Mesothelial cell of epicardium (in vitro differentiated cells): ENCODE measurements at places on chromosomes 2 and 18.

- H3K4me1 ChIP-seq = peaks cover 17% of the 10 kb centered on the region
- DNase-seq = peak; percentile 32
- H3K27me3 ChIP-seq = no peaks in the 10 kb centered on the region
- H3K27ac ChIP-seq = no peak overlapping the region
- H3K36me3 ChIP-seq = no peaks in the 10 kb centered on the region
These were observed 769 bp downstream of the FKBP1B start for GRCh38 chr2:24050041-24050979.

DNA sequence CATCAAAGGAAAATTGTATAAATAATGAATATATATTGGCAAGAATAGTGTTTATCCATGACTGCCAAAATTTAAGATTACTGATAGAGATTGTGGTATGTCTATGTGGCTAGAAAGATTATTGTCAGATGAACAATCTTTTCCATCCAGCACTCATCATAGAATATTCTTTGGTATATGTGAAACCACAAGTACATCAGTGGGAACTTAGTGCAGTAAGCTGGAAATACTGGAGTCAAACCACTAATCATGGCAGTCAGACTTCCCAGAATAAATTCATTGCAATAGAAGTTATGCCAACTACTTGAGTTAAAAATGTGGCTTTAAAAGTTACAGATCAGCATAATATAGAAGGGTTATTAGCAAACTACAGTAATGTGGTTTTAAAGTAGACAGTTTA lies 310.3 kb downstream of the GULP1 start:
- no peak overlapping the region for H3K4me3 ChIP-seq
- H3K36me3 ChIP-seq = peaks cover 21% of the 10 kb centered on the region
- H3K27me3 ChIP-seq = no peaks in the 10 kb centered on the region
- peak overlapping the region; percentile 88 for H3K27ac ChIP-seq
- DNase-seq = no peak

GRCh38 chr2:79512442-79513401 lies at the start of gene CTNNA2:
Gene CTNNA2 (plus strand): TSS chr2:79513051.
- H3K27ac ChIP-seq = peak within 1 kb of the TSS; percentile 53
- DNase-seq = peak; percentile 75
- peak within 1 kb of the TSS; percentile 81 for H3K4me3 ChIP-seq
- H3K27me3 ChIP-seq = peaks cover 62% of the 10 kb centered on the region
- H3K4me1 ChIP-seq = peaks cover 8% of the 10 kb centered on the region

- H3K36me3 ChIP-seq = no peaks in the 10 kb centered on the region
- H3K4me3 ChIP-seq = no peak overlapping the region
- no peak for DNase-seq
- H3K27me3 ChIP-seq = no peaks in the 10 kb centered on the region
- no peak overlapping the region for H3K27ac ChIP-seq
These were observed 159.6 kb upstream of the SETBP1 start for GRCh38 chr18:44520981-44521667.

DNA sequence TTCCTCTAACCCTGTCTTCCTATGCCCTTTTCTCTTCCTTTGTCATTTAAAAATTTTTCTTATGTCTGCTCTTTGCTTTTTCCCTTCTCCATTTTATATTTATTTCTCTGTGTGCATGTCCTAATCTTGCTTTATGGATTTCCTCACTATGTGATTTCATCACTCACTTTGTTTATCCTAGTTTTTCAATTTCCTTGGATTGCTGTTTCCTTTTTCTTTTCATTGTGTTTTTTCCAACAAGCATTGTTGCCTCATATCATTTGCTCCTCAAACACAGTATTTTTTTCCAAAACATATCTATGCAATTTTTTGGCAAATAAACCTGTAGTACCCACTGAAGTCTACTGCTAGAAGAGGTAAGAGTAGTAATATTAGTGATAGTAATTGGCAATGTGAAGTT lies 67.4 kb upstream of the PNPT1 start:
- peaks cover 20% of the 10 kb centered on the region for H3K4me1 ChIP-seq
- no peaks in the 10 kb centered on the region for H3K27me3 ChIP-seq
- no peak overlapping the region for H3K4me3 ChIP-seq
- no peak overlapping the region for H3K27ac ChIP-seq

DNA sequence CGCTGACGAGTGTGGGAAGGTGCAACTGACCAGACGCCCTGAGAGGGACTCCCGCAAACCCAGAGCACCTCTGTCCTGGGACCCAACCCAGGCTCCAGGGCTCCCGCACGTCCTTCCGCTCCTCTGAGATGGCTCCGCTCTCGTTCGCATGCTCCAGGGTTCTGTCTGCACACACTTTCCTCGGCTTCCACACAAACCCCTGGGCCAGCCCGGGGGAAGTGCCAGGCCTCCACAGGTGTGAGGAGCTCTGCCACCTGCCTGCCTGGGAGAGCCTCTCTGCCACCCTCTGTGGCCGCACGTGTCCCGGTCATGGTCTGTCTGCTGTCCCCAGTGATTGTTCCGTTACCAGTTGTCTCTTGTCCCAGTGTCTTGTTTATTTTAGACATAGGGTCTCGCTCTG lies 222.9 kb downstream of the HDAC4 start:
- H3K36me3 ChIP-seq = peaks cover 55% of the 10 kb centered on the region
- H3K27ac ChIP-seq = no peak overlapping the region
- H3K4me3 ChIP-seq = no peak overlapping the region

DNA sequence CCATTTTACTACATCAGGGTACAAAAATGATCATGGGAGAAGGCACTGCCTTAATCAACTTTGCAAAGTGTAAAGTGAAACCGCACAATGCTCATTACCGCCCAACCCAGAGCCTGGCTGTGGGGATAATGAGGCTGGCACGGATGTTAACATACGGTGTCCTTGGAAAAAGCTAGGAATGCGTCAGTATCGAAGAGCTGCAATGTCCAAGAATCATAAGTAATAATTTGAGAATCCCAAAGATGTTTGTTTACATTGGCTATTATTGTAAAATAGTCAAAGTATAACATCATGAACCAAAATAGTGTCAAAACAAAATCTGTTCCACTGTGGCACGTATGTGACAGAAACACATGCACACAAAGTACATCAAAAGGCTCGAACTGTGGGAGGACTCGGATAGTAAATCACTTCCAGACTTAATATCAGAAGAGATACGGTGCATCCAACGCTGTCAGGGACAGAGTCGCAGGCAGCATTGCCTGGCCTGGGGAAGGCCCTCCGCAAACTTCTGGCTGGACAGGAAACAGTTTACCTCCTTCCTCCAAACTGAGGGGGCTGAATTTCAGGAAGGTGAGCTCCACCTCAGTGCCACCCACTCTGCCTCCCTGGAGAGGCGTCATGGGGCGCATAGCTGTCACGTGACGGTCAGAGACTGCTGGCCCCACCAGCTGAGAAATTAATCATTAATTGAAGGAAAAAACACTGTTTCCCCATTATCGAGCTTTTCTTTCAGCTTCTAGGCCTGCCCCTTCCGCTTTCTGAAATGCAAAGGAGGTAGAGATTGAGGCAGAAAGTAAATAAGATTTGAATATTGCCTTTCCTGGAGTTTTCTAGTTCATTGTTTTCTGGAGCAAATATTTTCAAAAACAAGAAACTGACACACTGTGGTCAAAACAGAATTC lies 1.8 kb upstream of the ID2 start:
- H3K27ac ChIP-seq = peak overlapping the region; percentile 100
- peaks cover 13% of the 10 kb centered on the region for H3K36me3 ChIP-seq
- DNase-seq = no peak
- peaks cover 43% of the 10 kb centered on the region for H3K4me1 ChIP-seq
- H3K27me3 ChIP-seq = no peaks in the 10 kb centered on the region

DNA sequence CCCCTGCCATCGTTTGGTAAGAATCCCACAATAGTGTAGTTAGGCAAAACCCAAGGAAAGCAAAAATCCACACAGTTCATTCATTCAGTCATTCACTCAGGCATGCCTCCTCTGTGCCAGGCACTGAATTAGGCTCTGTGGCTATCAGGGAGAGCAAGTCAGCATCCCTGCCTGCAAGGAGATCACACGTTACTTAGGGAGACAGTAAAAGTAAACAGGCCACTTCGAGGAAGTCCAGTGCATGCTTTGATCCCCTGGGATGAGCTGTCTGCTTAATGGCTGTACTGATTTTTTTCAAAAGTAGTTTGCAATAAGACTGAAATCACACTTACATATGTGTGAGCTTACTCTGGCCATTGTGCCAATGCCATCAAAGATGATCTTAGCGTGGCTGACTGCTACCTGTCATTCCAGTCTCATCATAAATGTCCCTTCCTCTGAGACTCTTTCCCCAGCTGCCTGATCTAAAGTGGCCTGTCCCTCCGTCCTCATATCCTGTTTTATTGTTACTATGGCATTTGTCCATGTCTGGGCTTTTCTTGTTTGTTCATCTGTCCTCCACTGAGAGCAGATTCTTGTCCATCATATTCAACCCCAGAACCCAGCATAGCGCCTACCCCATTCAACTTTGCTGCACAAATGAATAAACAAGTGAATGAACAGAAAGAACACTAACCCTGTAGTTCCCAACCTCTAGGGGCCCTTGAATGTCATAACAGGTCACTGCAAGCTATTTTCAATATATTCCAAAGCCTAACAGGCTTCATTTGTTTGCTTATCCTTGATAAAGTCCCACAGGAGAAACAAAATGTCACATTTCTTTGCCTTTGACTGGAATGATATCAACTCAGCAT lies 84.1 kb downstream of the GALNT14 start:
- H3K36me3 ChIP-seq = no peaks in the 10 kb centered on the region
- no peak for DNase-seq
- peaks cover 3% of the 10 kb centered on the region for H3K27me3 ChIP-seq
- H3K4me1 ChIP-seq = no peaks in the 10 kb centered on the region
- no peak overlapping the region for H3K27ac ChIP-seq
- no peak overlapping the region for H3K4me3 ChIP-seq

DNA sequence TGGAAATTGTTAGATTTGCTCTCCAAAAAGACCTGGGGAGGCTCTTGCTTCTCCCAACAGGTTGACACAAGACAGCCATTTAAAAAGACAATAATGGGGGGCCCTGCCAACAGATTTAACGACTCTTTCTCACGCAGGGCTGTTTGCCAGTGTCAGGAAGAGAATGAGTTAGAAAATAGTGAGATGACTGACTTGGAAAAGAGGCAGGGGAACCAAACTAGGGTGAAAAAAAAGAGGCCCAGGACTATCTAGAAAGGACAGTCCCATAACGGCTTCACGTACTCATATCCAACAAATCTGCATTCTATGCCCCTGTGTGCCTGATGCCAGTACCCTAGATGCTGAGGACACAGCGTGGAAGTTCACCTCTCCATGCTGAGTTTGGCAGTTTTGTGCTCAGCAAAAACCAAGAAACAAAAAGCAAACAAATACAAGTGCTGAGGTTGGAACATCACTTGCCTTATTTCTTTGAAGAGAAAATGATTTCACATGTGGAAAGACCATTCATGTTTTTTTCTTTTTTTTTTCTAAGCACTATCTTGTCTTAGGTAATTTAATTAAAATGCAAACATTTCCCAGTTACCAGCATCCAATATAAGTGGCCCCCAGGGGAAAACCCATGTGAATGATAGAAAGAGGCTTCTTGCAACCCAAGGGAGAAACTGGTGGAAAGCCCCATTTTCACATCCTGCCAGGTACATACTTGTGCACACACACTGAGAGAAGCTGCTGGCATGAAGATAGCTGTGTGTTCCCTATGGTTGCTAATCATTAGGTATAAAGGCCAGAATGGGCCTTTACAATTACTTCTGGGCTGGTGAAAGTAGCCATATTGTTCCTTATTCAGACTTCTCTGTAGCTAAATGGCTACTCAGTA lies 10.6 kb upstream of the WIPF1 start:
- H3K27me3 ChIP-seq = no peaks in the 10 kb centered on the region
- H3K27ac ChIP-seq = no peak overlapping the region
- no peak for DNase-seq
- peaks cover 15% of the 10 kb centered on the region for H3K4me1 ChIP-seq
- no peak overlapping the region for H3K4me3 ChIP-seq
- H3K36me3 ChIP-seq = no peaks in the 10 kb centered on the region

GRCh38 chr2:160417745-160418397 lies 75.7 kb downstream of the RBMS1 start:
- peaks cover 4% of the 10 kb centered on the region for H3K36me3 ChIP-seq
- H3K27me3 ChIP-seq = no peaks in the 10 kb centered on the region
- H3K4me3 ChIP-seq = no peak overlapping the region
- peak overlapping the region; percentile 30 for H3K27ac ChIP-seq
